ENCODE measurements at places on chromosomes 2 and 18. TPM values are rescaled to one million over a fixed set of nuclear protein-coding genes. Genes with fewer than 3 reads are reported as not detected.

DNA sequence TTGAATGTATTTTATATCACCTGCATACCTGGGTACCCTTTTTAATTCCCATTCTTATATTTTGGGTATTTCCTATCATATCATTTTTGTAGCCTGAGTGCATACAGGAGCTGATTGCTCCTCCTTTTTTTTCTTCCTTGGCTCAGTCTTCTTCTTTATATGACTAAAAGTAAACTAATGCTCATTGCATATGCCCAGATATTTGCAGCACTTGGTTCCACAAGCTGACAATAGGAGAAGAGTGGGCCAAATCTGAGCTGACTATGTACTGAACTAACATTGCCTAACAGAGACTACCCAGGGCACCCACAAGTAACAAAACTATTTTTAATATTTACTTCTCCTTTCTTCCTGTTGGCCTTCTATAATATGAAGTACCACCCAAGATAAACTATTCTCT lies 131.7 kb upstream of the SPOPL start:
- no peak for DNase-seq

DNA sequence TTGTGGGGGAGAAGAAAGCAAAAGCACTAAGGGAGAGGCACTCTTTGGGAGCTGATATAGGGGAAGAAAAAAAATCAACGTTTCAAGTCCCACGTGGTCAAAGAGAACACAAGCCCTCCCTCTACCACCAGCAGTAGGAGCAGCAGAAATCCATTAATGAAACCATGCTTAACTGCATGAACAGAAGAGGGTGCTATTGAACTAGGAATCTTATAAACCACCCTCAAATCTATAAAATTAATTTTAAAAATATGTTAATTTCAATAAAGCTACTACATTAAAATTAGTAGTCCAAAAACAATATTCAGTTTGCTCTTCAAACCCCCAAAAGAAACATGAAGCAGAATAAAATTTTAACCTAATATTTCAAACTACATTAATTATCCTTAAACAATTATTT lies 147.8 kb downstream of the TMEM18 start:
- DNase-seq = no peak

DNA sequence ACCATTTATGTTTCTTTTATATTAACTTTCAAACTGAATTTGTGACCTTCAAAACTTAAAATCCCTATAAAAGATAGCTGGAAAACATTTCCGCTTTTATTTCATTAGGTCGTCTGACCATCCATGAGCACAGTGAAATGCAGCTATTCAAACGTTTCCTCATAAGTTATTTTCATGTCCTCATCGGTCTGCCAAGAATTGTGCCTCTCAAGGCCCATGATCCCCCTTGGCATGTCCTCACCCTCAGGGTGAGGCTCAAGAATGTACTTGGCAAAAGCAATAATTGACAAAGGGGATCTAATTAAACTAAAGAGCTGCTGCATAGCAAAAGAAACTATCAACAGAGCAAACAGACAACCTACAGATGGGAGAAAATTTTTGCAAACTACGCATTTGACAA lies 12.4 kb downstream of the SLC66A2 start:
- DNase-seq = no peak

DNA sequence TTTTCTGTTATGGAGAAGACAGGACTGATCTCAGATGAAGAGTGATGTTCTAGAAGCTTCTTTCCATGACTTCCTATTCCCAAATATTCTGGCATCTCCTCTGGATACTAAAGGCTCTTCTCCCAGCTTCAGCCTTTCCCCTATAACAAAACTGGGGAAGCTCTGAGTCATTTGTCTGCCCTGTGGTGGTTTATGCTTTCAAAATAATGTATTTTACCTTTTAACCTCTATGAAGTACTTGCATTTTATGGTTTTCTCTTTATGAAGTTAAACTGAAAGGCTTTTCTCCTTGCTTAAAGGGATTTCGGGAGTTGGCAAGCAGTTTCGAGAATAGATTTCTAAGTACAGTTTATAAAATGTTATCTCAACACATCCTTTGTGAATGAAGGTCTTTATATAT lies 104.4 kb downstream of the TANC1 start:
- no peak for DNase-seq

DNA sequence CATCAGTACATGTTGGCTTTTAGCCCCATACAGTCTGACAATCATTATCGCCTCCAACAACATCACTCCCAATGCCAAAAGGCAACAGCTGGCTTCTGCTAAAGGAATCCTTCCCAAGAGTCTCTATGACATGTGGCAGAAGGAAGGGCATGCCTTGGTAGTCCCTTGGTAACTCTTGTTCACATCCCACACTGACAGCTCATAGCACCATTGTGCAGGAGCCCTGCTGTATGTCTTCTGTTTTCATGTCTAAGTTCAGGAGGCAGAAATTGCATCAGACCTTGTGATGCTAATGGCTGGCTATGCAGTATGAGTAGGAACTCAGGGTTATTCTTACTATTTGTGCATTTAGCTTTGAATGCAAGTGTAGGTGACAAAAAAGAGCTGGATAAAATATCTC lies 392.1 kb downstream of the PTH2R start:
- DNase-seq = no peak

GRCh38 chr2:38751596-38752410 lies 642 bp upstream of the SRSF7 start:
- DNase-seq = peak; percentile 63

- no peak for DNase-seq
These were observed 183.0 kb downstream of the NYAP2 start for GRCh38 chr2:225582355-225583116.

- no peak for DNase-seq
These were observed 202.3 kb downstream of the ALPK2 start for GRCh38 chr18:58426611-58427010.

- no peak for DNase-seq
These were observed 19.9 kb downstream of the RND3 start for GRCh38 chr2:150467621-150467963.

GRCh38 chr2:208334230-208334629 lies 68.2 kb downstream of the PIKFYVE start:
- no peak for DNase-seq

- no peak for DNase-seq
These were observed 142.4 kb upstream of the ALPP start for GRCh38 chr2:232236200-232236599.

GRCh38 chr2:47226132-47226922 lies 71.2 kb upstream of the STPG4 start:
- DNase-seq = no peak

- DNase-seq = no peak
These were observed 86.4 kb downstream of the DGKD start for GRCh38 chr2:233440714-233441113.

- no peak for DNase-seq
These were observed 131.3 kb upstream of the EPAS1 start for GRCh38 chr2:46165916-46166315.

DNA sequence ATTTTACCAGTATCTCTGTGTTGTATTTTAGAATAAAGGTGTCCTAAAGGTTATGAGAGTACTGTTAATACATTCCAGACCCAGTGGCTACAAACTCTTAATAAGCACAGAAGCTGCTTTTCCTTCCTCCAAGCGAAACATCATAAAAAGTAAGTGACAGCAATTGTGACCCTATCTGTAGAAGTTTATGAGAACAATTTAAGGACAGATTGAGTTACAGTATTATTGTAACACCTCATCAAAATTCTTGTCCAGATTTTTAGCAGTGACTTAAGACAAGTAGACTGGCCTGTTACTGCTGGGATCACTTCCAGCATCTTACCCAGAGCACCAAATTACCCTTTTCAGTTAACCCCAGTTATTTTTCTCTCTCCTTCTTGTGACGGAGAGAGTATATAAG lies 154.6 kb downstream of the ERBB4 start:
- DNase-seq = no peak

The DAPL1 gene
- total RNA-seq = not detected

The POMC gene
- total RNA-seq = 3.8 TPM

The G6PC2 gene
- not detected for total RNA-seq

The ST3GAL5 gene
- total RNA-seq = 9.6 TPM

The UBR3 gene
- total RNA-seq = 16.2 TPM

The GYPC gene
- 123 TPM for total RNA-seq

The FOXD4L1 gene
- total RNA-seq = 0.12 TPM

Measured in activated CD4-positive, alpha-beta memory T cell treated with anti-CD3 and anti-CD28 coated beads for 36 hours (primary cell).